ENCODE measurements at places on chromosomes 4 and X.

GRCh38 chr4:132026166-132026565 lies 1122.9 kb upstream of the PCDH10 start:
- peak; percentile 23 for DNase-seq

DNA sequence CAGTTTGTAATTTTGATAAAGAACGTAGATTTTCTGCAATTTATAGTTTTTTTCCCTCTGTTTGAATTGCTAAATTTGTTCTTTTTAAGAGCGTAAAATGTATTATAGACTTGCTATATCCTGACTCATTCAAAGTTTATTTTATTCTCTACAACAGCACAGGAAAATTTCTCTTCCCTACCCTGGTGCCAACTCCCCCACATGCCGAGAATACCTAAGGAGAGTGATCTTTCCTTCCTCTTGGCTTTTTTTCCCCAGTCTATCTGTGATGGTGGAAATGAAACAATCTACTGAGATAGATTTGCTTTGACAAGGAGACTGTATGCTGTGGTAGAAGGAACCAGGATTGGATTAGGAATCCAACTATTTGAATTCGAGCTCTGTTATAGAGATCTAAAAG lies 271.6 kb downstream of the TLL1 start:
- no peak for DNase-seq

DNA sequence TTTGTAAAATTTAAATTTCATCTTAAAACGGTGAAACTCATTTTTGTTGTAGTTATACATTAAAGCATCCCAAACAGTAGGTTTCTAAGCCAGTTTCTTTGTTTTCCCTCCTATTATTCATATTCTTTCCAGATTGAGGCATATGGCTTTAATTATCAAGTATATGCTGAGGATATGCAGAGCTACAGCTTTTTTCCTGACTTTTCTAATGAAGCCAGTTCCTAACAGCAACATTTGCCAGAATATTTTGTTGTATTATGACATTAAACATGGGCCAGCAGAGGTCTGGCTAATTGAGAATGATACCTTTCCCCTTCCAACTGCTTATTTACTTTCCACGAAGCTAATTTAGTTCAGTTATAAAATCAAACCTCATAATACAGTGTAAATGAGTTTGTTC lies 75.3 kb downstream of the SLIT2 start:
- DNase-seq = no peak

GRCh38 chr4:18999595-18999994 lies 978.0 kb upstream of the LCORL start:
- no peak for DNase-seq

- DNase-seq = no peak
Observed at GRCh38 chrX:11363069-11363594, 69.9 kb downstream of the AMELX start.

DNA sequence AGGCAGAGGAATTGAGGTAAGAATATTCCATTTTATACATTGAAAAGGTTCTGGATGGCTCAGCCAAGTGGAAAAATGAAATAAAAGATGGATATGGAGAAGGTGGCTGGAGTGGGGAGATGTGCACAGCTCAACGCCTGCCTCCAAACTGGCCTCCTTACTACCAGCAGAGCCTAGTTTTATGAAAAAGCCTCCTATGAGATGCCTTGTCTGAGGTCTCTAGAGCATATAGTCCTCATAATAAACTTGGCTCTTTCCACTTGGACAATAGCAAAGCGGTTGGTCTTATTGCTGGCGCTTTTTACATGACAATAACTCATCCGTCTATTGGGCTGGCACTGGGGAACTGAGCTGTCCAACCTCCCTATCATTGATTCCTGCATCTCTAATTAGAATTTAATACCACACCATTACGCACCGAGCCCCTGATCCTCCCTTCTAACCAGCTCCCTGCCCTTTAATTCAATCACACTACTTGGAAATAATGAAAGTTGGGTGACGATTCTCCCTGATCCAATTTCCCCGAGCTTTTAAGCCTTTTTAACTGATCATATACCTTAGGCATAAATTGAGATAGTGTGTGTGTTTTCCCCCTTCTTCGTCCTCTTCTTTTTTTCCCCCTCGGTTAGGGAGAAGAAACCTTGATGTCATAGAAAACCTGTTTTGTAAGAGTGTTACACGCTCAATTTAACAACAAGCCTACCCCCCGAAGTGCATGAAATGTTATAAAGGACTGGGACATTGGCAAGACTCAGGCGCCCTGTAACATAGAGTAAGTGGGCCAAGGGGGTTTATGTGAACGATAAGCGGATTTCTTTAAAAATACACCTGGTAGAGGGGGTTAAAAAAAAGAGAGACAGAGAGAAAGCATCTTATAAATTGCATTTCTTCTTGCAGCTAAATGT lies at the start of gene PHOX2B:
Gene PHOX2B, minus strand, starts transcription at position 155 of the 905 bp plus-strand sequence. Its CDS starts 115 bp downstream, at position 40.
- DNase-seq = no peak

GRCh38 chr4:41882625-41883347 lies 52.4 kb upstream of the TMEM33 start:
- peak; percentile 19 for DNase-seq

GRCh38 chrX:108419401-108419800 lies 18.8 kb downstream of the COL4A6 start:
- DNase-seq = no peak

DNA sequence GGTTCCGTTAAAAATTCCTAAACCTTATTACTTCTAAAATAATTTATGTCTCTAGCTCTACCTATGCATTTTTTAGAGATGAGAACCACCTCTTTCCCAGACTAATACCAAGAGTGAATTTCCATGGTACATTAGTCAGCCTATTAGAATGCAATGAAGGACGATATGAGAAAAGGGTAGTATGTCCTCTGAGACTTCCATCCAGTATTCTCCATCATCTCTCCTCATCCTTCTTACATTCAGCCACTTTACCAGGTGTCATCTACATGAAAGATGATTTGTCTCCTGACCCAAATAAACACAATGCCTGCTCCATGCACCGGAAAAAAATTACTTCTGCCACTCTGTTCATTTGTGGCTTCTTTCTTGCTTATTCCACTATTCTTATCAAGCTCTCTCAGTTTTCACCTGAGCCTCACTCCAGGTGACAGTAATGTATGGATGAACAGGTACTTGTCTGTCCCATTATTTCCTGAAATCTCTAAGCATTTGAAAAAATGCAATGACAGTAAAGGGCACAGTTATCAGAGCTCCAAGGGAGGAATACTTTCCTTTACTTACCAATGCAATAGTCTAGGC lies 97.9 kb downstream of the MAB21L2 start:
- DNase-seq = no peak

DNA sequence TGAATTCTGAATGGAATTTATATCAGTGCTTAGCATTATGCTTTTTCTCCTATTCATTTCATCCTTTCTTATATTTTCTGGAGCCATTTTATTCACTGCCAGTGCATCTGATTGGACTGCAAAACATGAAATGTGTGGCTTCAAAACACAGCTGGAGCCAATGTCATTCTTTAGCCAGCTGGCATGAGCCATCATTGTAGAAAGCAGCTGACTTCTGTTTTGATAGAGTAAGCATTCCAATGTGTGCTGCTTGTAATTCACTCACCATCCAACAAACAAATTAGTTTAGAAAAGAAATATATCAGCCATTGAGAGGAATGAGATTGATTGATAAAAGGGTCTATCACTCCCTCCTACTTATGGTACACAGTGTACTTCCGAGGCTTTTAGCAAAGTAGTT lies 2616.0 kb downstream of the ARAP2 start:
- DNase-seq = no peak

DNA sequence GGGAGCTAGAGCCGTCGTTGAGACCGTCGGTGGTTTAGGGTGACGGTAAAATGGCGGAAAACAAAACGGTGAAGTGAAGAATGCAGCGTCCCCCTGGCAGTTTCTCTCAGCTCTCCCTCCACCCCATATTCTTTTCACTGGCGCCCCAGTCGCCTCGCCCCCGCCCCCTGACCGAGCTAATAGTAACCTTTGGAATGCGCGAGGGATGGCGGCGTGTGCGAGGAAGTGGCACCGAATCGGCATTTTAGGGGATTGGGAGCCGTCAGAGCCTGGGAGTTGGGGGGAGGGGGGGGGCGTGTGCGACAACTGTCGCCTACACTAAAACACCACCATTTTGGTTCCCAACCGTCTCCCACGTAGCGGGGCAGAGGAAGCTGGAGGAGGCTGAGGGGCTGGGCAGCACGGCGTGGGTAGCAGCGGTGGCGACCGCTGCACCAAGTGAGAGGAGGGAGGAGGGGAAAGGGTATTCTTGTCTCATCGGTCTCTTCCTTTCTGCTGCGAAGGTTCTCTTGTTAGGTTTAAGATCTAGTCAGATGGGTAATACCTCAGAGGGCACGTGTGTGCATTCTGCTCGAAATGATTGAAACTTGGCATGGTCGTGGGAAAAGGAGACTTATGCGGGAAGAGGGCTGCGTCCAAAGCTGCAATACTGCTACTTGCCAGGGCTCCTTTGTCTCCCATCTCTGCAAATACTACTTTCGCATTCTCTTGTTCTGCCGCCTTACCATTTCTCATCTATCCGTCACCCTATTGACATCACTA lies 840 bp downstream of the ZNF711 start:
- no peak for DNase-seq

GRCh38 chrX:10062352-10062751 lies 94.4 kb upstream of the CLCN4 start:
- no peak for DNase-seq

- no peak for DNase-seq
Observed at GRCh38 chrX:126177133-126177840, 11.2 kb upstream of the DCAF12L2 start.

DNA sequence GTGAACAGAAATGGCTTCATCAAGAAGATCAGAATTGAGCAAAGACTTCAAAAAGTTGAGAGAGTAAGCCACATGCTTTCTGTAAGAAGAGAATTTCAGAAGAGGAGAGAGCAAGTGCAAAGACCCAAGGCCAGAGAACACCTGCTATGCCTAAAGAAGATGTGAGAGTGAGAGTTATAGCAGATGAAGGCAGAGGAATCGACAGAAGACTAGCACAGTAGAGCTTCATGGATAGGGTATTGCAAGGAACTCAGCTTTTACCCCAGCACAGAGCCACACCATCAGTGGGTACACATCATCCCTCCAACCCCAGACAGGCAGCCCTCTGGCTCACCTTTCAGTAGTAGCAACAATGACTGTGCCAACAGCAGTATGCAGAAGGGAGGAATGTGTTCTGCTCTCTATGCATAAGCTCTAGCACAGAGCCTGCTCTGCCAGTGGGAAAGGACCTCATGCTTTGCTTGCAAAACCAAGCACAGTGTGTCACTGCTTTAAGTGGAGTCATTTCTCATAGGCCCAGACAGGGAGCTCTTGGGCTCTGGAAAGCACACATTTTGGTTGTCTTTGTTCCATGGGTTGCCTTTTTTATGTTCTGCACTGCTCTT lies 318.6 kb downstream of the NAF1 start:
- DNase-seq = no peak

- no peak for DNase-seq
Observed at GRCh38 chrX:119503484-119503861, 35.2 kb downstream of the SLC25A5 start.

GRCh38 chr4:71570492-71570891 lies 213.4 kb downstream of the GC start:
- no peak for DNase-seq

DNA sequence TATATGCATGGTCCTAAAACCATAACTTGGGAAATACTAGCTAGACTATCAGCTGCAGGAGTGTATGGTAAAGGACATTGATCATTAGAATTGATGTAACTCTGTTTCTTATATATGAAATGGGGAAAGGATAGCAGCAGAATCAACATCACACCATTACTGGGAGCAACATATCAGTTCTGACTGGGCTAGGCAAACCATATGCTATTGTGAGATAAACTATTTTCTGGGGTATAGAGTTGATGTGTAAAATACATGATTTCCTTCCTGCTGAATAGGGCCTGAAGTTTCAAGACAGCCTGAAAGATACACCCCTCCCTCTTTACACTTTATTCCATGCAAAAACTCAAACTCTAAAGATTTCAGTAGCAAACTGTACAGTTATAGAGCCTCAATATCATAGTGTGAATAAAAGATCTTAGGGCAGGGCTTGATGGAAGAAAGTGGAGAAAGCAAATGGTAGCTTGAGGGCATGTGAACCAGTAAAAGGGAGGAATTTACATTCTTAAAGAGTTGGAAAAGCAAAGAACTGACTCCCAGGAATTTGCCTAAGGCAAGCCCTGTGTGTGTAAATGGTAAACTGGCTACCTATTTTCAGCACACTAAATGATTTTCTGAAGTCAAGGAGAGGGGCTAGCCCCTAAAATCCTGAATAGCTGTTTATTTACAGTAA lies 404.1 kb downstream of the MAPK10 start:
- DNase-seq = peak; percentile 44

- DNase-seq = no peak
Observed at GRCh38 chr4:39045827-39046221, 13.6 kb upstream of the TMEM156 start.

GRCh38 chr4:54234497-54235205 lies 5.6 kb downstream of the PDGFRA start:
- DNase-seq = no peak

- no peak for DNase-seq
Observed at GRCh38 chr4:24801136-24801855, 5.9 kb downstream of the SOD3 start.

DNA sequence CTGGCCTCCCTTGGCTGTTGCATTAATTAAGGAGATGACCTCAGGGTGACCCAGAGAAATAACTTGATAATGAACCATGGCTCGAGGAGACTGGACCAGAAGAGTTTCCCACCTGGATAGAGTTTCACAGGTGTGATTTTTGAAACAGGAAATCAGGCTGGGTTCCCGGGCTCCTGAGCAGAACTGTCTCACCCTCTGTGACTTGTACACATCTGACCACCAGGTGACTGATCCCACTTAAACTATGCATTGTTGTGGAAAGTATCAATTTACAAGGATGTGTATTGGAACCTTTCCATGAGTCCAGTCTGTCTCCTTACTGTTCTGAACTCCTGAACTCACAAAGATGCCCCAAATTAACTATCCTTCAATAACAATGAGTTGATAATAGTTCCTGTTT lies 220.3 kb downstream of the PTTG2 start:
- no peak for DNase-seq

- DNase-seq = no peak
Observed at GRCh38 chr4:176753049-176753448, 39.7 kb downstream of the VEGFC start.

- no peak for DNase-seq
Observed at GRCh38 chrX:40199704-40200103, 101.9 kb upstream of the BCOR start.

DNA sequence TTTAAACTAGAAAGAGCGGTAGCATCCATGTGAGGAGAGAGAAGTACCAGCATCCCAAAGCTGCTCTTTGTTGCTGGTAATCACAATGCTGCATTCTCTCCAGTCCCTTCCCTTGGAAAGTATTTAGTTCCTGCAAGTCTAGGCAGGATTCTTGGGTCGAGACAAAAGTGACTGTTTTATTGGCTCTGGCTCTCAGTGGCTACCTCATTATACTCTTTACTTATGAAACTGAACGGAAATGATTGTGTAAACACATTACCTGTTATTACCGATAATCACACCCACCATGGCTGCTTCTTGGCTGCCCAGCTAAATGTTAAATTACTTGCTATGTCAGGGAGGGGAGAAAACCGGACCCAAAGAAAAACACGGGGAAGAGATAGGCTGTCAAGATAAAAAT lies 26.2 kb downstream of the ATXN3L start:
- DNase-seq = no peak
